ENCODE measurements at places on chromosomes 1 and 21.
A peak's percentile ranks its signal among the peaks of the same experiment; 100 is the strongest.

DNA sequence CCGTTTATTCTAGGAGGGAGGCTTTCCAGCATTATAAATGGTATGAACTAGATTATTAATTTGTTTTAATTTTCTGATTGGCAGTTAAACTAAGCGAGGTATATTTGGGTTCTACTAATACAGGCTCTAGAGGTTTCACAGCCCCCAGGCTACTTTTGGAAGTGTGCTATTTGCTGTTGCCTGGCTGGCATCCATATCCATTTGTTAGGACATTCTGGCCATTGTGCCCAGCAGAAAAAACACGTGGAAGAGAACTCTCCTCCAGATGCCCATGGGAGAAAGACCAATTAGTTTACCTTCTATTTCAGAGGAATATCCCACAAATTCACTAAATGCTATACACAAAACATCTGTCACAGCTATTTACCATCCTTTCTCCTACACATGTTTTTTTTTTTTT lies 29.3 kb downstream of the MACO1 start:
- DNase-seq: no peak

- DNase-seq: peak; percentile 5
Observed at GRCh38 chr1:118650107-118650807, 337.9 kb downstream of the TBX15 start.

DNA sequence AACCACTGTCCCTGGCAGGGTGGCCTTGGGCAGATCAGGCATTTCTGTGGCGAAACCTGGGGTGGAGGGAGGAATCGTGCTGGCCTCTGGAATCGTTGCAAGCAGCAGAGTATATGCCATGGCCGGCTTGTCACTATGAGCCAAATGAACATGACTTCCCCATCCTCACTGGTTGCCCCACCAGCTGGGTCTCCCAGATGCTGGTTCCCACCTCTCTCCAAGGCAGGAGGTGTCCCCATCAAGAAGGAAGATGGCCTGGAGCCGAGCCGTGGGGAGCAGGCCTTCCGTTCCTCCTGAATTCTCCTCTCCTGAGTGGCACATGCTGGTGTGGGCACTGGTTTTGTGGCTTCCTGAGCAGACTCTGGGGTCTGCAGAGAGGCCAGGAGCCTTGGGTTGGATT lies 60.2 kb upstream of the ACTRT2 start:
- no peak for DNase-seq

- DNase-seq: peak; percentile 38
Observed at GRCh38 chr1:224189561-224189960, 6.5 kb downstream of the DEGS1 start.

GRCh38 chr1:48773133-48773532 lies 3.6 kb downstream of the BEND5 start:
- no peak for DNase-seq

DNA sequence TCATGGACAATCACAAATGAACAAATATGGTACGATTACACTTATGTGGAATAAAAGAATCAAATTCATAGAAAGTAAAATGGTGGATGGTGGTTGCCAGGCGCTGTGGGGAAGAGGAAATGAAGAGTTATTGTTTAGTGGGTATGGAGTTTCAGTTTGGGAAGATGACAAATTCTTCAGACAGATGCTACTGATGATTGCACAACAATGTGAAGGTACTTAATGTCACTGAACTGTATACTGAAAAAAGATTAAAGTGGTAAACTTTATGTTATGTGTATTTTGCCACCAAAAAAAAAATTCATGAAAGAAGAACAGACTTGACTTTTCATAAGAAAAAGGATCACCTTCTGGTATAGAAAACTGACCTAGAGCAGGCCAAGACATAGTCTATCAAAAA lies 745.6 kb upstream of the CXADR start:
- DNase-seq: no peak

GRCh38 chr1:18743233-18743632 lies 112.6 kb downstream of the PAX7 start:
- DNase-seq: no peak

DNA sequence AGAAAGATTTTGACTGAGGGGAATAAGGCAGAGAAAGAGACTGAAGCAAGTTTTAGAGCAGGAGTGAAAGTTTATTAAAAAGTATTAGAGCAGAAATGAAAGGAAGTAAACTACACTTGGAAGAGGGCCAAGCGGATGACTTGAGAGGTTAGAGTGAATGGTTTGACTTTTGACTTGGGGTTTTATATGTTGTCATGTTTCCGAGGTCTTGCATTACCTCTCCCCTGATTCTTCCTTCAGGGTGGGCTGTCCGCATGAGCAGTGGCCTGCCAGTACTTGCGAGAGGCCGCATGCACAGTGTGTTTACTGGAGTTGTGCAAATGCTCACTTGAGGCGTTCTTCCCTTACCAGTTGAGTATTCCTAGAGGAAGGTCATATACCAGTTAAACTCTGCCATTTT lies 13.0 kb upstream of the DENND2D start:
- no peak for DNase-seq

- DNase-seq: no peak
Observed at GRCh38 chr1:171939740-171940139, 98.4 kb downstream of the DNM3 start.

DNA sequence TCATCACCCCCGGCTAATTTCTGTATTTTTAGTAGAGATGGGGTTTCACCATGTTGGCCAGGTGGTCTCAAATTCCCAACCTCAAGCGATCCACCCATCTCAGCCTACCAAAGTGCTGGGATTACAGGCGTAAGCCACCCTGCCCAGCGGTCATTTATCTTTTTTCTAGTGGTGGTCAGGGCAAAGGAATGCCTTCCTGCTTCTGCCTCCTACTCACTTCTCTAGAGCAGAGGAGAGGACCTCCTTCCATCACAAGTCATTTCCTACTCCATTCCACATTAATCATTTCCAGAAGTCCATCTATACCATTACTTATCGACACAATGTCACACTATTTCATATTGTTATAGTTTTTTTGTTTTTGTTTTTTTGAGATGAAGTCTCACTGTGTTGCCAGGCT lies 13.3 kb downstream of the FBXO42 start:
- peak; percentile 14 for DNase-seq

DNA sequence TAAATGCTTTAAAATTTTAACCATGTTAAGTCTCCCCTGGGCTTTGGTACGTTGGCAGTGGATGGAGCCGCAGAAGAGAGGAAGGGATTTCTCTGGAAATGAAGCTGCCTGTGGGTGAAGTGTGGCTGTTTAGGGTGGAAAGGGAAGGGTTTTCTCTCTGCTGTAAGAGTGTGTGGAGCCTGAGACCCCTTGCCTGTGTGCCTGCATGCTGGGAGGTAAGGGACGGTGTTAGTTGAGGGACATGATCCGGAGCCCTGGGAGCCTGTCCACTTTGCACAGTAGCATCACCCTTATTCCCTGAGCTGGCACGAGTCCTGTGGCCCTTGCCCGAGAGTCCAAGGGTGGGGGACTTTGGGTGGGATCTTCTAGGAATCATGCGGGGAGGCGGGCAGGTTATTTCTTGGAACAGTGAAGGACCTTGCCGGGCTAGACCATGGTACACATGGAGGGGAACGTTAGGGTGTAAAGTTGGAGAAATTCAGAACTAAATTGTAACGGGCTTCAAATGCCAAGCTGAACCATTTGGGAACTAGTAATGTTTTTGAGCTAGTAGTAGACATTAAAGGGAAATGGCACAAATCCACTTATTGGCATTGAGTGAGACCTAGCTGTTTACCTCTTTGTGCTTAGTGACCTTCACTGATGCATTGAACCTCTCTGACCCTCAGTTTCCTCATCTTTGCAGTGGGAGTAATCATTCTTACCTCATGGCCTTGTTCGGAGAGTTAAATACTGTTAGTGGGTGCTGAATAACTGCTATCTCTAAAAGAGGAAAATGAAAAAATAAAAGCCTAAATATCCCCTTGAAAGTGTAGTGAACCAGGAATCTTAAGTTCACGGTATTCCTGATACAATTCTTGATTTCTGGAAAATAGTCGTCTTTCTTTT lies 3.5 kb downstream of the GALNT2 start:
- DNase-seq: no peak

GRCh38 chr1:22831729-22832413 lies 121.2 kb downstream of the EPHB2 start:
- peak; percentile 75 for DNase-seq

DNA sequence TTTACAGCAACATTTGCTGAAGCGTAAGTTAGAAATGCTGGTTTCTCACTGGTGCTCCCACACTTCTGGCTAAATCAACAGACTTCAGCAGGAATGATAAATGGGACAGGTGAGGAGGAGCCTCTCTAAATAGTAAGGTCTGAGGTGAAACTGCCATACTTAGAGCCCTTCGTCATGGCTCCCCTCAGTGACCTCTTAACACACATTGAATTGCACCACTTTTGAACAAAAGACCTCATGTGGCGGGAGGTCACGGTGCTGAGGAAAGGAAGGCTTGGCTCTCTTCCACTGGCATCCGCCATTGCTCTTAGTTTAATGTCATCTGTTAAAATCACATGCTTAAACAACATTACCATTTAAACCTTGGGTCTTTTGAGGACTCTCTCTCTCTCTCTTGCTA lies 3.4 kb downstream of the MAP3K7CL start:
- DNase-seq: peak; percentile 27

GRCh38 chr1:220121791-220122530 lies 28.0 kb downstream of the IARS2 start:
- DNase-seq: no peak

DNA sequence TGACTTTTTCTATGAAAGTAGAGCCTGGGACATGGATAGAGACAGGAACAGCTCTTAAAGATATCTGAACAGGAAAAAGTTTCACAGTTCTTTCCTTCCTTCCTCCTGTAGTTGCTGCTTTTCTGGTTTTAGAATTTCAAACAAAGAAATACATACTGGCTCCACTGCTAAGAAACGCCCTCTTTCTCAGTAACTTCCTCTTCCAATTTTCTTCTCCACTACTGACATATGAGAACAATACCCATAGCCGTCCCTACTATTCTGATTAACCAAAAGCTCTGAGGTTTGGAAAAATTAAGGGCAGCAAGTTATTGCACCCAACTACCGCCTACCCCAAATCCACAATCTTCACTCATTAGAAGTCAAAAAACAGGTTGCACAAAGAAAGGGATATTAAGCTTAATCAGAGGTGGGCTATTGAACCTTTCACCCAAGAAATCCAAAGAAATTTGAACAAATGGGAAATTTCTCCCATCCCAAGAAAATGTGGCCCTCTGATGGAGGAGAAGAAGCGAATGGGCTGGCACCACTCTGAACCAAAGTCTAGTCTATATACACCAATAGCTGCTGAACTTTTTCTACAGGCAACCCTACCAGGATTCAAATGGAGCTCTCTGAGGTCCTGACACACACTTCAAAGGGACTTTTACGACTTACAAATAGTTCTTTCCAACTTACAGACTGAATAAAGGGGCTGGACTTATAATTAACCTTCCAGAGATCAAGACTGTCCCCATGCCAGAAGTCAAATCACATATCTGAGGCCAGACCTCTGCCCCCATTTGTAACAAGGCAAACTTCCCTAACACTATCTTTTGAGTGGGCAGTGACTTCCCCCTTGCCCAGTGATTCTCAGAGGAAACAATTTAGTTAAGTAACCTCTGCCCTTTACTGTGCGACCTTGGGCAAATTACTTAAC lies 1.7 kb downstream of the WASF2 start:
- DNase-seq: no peak

DNA sequence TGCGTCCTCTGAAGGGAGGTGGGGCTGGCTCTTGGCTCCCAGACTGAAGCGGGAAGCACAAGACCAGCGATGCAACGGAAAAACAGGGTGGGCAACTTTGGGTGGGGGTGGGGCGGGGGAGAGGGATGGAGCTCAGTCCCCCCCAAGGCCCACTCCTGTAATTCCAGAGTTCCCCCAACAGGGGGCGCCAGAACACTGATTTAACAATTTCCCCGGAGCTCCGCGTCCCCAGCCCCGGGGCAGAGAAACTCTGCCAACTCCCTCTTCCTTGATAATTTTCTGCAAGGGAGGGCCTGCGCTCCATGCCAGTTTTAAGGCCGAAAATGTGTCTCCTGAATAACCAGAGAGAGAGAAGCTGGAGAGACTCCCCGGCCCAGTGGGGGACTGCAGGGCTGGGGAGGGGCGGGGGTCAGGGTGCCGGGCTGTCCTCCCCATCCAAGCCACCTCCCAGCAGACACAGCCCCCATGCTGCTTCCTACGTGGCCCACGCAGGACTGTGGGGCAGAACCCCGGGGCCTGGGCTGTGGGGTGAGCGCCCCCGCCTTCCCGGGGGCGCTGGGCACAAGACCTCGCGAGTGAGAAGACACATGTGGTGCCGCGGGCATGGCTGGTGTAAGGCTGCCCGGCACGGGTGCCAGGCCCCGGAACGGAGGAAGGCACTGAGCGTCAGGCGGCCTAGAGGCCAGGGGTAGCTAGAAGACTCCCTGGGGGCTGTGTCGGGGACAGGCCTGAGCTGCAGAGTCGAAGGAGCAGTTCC lies 51.4 kb downstream of the KIF21B start:
- peak; percentile 71 for DNase-seq

- no peak for DNase-seq
Observed at GRCh38 chr1:151325646-151326429, 1.4 kb downstream of the PI4KB start.

- no peak for DNase-seq
Observed at GRCh38 chr1:42723511-42723910, 16.5 kb downstream of the CLDN19 start.

DNA sequence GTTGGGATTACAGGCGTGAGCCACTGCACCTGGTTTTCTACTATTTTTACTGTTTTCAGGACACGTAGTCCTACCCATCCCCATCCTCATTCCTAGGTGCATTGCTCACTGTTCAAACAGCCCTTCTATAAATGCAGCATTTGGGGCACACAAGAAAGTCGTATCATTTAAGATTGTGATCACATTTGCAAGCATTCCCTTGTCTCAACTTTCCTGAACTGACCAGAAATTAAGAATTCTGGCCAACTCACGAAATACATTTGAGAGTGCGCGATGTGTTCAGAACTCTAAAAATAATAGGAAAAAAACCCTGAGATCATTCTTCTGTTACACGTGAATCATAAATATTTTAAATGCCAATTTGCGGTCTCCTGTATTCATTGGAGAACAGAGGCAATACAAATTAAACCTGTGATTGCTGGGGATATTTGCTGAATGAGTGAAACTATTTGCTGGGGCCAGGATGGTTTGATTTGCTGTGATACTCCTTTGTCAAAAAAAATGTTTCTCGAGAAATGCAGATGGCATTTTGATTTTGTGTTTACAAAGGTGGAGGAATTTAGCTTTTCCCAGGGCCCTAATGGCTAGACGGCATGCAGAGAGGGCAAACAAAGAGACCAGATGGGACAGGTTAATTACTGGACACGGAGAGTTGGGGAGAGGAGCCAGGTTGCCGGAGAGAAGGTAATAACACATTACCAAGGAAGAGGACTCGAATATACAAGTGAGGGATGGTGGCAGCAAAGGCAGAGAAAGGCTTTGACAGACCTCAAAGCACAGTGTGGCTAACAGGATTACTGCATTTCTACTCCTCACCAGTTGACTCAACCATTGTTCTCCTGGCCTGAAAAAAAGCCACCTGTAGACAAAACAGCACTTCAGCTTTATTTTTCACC lies 38.4 kb downstream of the STPG1 start:
- DNase-seq: peak; percentile 59

- DNase-seq: no peak
Observed at GRCh38 chr21:40054403-40054802, 187.2 kb downstream of the PCP4 start.
